Kidney (tissue), 22 donors: ENCODE measurements at places on chromosomes 5 and 9.
A peak's percentile ranks its signal among the peaks of the same experiment; 100 is the strongest.

- peak; percentile 53 for DNase-seq
These were observed 22.2 kb downstream of the GPX3 start for GRCh38 chr5:151042453-151043093.

- no peak for DNase-seq
These were observed 305.9 kb upstream of the PRR16 start for GRCh38 chr5:120158211-120158610.

- no peak for DNase-seq
These were observed 18.7 kb upstream of the PSD2 start for GRCh38 chr5:139776861-139777260.

GRCh38 chr9:118928722-118929121 lies 440.5 kb downstream of the BRINP1 start:
- DNase-seq, result no peak

DNA sequence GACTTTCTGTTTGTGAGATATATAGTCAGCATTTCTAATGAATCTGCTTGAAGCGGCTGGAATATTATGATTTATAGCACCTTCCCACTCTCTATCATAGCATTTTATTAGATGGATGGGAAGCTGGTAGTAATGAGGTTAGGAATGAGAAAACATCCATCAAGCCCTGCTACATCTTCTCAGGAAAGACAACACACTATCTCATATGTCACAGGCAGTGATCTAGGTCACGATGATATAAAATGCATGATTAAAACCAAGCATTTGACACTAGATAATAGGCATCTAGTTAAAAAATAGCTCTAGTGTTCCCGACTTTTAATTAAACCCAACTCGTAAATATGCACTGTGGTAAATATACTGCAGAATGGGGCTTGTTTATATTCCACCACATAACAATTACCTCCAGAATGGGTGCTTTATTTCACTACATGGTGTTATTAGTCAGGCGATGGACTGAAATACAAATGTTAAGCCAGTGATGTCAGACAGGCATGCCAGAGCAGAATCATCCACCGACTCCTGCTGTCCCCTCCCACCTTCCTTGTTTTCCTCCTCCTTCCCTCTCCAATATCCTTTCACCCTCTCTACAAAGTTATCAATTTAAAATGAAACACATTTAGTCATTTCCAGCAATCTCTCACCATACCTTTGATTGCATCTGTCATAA lies 286.8 kb downstream of the SPATA31D1 start:
- peak; percentile 33 for DNase-seq

DNA sequence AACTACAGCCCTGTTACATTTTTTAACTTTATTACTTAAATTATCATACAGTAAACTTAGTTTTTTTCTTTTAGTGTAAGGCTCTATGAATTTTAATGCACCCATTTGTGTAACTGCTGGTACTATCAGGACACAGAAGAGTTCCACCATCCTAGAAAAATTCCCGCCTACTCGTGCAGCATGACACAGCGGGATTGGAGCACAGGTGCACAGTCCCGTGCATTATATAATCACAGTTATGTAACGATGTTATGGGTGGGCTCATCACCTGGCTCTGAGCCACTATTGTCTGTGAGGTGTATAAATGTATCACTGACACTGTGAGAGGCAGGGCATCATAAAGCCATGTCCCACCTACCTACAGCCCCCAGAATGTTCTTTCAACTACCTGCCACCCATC lies 80.7 kb downstream of the DRD1 start:
- DNase-seq, result no peak

GRCh38 chr5:172497591-172498255 lies 43.4 kb upstream of the SH3PXD2B start:
- no peak for DNase-seq

GRCh38 chr9:128947527-128948301 lies at the start of the genes DOLK and NUP188:
DOLK (minus strand) TSS chr9:128947603; CDS start chr9:128947303, 300 bp downstream.
NUP188 (plus strand) TSS chr9:128947699; CDS start chr9:128947720, 21 bp downstream.
- DNase-seq, result peak; percentile 95
